ENCODE measurements at places on chromosomes 16 and 17.
A peak's percentile ranks its signal among the peaks of the same experiment; 100 is the strongest.

GRCh38 chr16:22813223-22813947 is 577 bp upstream of the HS3ST2 start:
- no peak for DNase-seq

- no peak for DNase-seq
Measured at GRCh38 chr16:48479329-48479728, 94.1 kb upstream of the SIAH1 start.

DNA sequence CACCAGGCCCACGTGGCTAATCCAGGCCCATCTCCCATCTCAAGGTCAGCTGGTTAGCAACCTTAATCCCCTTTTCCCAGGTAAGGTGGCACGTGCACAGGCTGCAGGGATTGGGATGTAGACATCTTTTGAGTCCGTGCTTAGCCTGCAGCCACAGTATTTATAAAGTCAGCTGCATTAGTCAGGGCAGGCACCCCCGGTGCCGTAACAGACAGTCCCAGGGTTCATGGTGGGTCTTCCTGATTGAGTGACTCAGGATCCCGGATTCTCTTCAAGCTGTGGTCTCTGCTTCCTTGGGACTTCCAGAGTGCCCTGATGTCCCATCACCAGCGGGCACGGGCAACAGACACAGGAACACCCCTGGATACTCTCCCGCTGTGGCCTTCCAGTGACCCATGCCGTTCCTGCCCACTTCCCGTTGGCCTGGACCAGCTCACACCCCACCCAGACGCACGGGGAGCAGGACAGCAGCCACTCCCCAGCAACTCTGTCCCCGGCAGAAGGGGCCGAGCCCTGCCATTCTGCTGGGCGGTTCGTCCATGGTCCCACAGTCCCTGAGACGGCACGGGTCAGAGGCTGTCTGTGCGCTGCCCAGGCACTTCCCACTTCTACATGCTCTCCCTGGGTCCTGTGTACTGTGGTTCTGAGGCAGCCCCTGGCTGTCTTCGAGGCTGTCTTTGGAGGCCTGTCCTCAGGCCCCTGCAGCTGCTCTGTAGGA is 248.6 kb upstream of the GSE1 start:
- no peak for DNase-seq

- no peak for DNase-seq
Measured at GRCh38 chr17:37701496-37701898, 43.4 kb downstream of the HNF1B start.

DNA sequence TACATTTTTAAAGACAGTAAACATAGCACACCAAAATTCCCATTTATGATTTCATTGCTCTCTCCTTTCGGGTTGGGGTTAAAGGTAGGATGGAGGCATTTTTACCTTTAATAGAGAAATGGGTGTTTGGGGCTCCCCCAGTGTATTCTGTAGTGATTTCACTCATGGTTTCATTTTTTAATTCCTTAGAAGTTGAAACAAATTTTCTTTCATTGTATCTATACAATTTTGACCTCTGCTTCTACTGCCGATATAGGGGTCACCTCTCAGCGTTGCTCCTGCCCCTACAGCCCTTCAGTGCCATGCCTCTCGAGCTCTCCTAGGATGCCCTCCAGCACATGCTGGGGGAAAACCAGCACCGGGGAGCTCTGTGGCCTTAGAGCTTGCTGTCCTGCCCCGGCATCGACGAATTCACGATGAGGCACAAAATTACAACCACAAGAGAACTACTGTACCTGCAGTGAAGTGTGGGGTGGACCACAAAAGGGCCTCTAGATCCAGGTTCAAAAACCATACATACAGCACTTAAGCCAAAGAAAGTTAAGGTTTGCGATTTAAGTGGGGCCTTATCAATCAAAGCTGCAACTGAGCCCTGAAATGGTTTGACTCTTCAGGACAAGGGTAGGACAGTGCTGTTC is 39.3 kb downstream of the LITAFD start:
- DNase-seq, result no peak

DNA sequence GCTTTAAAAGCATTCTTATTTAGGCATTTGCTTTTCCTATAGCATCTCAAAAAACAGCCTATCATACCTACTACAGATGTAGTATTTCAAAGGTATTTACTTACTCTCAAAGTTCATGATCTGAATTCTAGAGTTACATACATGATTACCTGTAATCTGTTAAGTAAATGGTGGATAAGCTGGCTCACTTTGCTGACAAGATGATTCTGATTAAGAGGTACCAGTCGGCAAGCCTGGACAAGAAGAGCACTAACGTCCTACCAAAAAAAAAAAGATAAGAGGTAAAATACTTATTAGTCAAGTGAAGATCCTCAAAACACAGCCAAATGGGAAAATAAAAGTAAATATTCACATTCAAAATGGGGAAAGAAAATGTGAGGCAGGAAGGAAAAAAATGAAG is 2.7 kb downstream of the HEATR6 start:
- DNase-seq, result no peak

- DNase-seq, result no peak
Measured at GRCh38 chr16:16857012-16857411, 478.1 kb downstream of the NPIPA7 start.

DNA sequence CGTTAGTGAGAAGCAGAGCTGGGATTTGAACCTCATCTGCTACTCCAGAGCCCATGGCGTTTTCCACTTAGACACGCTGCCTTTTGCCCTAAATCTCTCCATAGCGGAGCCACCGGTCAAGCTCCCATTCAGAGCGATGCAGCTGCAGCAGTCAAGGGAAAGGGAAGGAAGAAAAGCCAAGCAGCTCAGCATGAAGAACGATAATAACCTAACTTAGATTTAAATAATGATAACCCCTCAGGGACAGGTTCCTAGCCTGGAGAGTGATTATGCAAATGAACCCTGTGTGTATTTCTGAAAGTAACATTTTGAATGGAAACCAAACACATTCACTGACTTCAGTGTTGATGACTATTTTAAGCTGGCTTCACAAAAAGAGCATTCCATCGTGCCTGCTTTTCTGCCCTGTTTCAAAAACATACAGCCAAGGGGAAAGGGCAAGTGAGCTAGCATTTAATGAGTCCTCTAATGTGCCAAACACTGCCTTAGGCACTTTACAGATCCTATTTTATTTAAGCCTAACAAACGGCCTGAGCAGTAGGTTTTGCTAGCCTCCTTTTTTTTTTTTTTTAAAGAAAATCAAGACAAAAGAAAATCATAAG is 798.3 kb downstream of the CDH8 start:
- DNase-seq, result peak; percentile 81

DNA sequence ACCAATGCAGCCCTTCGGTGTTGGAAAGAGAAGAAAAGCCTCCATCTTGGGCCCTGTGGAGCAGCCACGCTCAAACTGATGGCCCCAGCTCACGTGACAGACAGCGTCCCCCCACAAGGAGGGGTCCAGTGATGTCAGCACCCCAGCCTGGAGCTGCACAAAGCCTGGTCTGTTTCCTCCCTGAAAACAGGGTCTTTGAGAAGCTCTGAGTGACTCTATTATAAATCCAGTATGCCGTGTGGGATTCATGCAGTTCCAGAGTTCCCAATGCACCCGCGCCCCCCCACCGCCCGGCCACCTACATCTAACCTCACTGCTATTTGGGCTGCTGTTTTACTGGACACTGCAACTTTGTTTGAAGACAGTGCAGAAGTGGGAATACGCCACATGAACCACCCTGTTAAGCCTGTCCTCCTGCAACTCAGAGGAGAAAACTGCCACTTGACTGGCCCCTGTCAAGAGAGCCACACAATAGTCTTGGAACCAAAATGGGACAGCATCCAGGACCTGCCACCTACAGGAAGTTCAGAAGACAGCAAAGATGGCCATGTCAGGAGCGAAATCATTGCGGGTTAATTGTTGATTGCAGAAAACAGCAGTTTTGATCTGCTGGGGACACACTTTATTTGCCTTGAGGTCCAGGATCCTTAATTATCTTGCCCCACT is 33.1 kb downstream of the PMP22 start:
- DNase-seq, result no peak

- DNase-seq, result no peak
Measured at GRCh38 chr16:1378804-1379303, 27.1 kb downstream of the GNPTG start.

DNA sequence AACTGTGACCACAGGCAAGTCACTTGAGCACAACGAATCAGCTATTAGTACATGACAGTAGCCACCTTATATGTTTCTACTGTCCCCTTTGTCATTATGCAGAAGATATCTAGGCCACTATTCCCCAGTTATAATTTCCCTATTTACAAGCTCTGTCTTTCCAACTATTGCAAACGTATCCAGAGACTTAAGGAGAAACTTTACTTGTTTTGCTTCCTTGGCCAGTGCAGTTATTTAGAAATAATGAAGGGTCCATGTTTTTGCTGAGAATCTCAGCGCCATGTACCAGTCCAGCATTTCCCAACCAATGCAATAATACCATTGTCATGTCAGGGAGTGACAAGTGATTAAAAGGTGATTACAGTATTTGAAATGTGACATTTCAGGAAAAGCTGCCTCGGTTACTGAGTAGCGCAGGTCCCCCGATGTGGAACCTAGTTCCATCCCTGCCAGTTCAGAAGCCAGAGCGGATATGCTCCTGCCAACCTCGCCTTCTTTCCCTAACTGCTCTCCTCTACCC is 743 bp downstream of the ZNF624 start:
- DNase-seq, result no peak

DNA sequence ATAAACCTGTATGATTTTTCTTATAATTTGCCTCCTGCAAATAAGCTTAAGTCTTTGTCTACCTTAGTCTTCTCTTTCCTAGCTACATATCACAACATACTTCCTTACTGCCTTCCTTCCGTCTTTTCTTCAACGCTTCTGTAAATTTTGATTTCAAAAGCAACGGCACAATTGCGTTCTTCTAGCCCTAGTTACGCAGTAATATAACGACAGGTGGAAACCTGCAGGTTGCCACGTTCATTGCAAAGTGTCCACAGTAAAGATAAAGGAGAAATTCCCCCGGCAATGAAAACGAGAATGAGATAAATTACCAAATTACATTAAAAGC is 546 bp upstream of the PSMD7 start:
- no peak for DNase-seq

DNA sequence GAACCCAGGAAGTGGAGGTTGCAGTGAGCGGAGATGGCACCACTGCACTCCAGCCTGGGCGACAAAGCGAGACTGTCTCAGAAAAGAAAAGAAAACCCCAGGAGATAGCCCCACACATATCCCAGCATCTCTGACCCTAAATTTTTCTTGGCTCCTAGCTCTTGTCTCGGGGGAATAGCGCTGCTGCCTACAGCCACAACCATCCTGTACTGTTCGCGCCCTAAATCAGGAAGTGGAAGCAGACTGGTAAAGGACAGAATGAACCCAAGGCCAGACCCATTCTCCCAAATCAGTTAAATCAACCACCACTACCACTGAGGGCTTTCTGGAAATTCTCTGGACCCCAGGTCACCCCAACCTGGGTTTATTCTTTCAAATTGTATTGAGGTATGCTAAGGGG is 1.7 kb downstream of the CTDNEP1 start:
- DNase-seq, result no peak

- DNase-seq, result no peak
Measured at GRCh38 chr17:73068322-73069153, 23.9 kb downstream of the SLC39A11 start.

GRCh38 chr16:86718118-86718517 is 139.8 kb downstream of the FOXL1 start:
- DNase-seq, result no peak

DNA sequence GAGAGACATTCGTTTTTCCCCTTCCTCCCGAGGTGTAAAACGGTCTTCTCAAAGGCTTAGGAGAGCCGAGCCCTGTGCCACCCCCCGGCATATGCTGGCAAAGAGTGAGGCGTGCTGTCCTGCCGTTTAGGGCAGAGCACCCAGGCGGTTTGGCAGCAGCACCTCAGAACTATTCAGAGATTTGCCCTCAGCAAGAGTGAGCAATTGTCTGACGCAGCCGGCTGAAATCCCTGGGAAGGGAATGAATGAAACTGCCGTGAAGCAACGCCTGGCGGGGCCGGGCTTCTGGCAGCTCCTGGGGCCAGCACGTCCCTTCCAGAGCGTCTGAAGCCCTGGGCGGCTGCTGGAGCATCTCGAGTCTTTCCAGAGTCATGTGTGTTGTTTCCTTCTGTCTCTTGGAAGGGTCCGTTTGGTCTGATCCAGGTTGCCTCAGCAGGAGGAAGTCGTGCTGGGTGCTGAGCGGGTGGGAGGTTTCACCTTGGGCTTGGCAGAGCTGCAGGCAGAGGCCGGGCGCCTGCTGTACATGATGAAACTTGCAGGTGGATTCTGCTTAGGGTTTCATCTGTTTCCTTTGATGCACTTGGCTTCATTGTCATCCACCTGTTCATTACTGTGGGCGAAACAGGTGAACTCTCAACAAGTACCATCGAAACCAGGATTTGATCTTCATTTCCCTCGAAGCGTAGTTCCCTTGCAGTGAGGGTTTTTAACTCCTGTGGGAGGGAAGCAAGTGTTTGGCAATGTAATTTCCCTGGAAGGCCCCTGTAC is 35.4 kb downstream of the TBCD start:
- DNase-seq, result no peak

DNA sequence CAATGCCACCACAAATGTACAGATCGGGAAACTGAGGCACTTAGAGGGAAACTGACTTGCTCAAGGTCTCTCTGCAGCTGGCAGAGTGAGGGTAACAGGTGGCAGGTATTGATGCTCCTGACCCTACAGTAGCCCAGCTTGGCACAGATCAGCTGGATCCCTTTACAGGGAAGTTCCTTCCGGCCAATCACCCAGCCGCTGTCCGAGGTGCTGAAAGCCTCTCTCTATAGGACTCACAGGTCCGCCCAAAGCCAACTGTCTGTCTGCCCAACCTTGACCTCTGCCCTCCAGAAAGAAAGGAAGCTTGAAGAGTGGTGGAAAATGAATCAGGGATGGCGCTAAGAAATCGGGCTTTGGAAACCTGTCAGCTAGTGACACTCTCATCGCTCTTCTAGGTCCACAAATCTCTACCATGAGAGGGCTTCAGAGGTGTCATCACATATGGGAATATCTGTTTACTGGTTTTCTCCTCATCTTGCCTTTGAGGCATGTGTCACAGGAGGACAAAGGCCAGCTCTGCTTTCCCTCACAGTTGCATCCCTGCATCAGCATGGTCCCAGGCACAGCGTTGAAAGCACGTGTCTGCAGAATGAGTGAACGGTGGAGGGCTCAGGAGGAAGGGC is 246.2 kb downstream of the KATNIP start:
- DNase-seq, result no peak

- no peak for DNase-seq
Measured at GRCh38 chr17:7415784-7416183, 4.3 kb upstream of the SPEM1 start.
